ENCODE measurements at places on chromosomes 3 and 15.

GRCh38 chr3:24604215-24604614 is 109.6 kb upstream of the THRB start:
- no peak for DNase-seq

GRCh38 chr3:143416229-143416628 is 296.7 kb downstream of the CHST2 start:
- no peak for DNase-seq

- peak; percentile 94 for DNase-seq
Observed at GRCh38 chr15:62769604-62770003, 272.9 kb upstream of the TPM1 start.

DNA sequence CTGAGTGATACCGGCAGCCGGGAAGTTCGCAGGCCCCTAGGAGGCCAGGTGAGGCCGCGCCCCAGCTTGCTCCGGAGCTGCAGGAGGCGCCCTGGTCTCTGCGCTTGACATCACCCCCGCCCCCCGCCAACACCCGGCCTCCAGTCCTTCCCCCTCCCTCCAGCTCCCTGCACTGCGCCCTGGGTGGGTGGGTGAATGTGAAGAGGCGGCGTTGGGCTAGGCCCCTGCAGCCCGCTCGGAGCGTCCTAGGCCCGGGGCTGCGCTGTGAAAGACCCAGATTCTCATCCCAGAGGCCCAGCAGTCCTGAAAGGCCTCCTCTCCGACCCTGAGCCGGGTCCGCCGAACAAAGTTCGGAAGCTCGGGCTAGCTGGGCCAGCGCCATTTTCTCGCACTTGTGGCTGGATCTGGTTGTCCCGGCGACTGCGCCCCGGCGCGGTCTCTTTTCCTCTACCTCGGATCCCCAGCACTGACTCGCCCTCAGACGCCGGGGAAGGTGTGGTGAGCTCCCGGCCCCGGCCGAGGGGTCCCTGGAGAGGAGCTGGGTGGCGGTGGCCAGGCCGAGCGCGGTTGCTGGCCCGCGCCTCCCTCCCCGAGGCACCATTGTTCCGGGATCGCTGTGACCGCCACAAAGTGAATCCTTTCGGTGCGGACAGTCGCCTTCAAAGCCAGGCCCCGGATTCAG is 12.9 kb downstream of the ZIC4 start:
- DNase-seq: peak; percentile 78

DNA sequence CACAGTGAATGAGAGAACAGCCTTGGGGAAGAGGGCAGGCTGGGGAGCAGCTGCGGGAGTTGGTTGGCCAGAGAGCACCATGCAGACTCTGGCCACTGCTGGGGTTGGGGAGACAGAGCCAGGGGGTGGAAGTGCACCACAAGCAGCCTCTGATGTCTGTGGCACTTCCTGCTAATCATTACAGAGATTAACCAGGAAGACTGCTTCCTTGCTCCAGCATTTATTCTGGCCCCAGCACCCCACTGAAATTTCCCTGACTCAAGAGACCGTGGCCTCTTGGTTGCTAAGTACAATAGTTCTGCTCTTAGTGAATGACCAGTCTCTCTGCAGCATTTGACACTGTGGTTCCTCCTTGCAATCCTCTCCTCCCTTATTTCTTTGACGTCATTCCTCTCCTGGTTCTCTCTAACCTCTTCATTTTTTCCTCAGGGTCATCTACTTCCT is 266.2 kb upstream of the ROPN1 start:
- DNase-seq: peak; percentile 17

DNA sequence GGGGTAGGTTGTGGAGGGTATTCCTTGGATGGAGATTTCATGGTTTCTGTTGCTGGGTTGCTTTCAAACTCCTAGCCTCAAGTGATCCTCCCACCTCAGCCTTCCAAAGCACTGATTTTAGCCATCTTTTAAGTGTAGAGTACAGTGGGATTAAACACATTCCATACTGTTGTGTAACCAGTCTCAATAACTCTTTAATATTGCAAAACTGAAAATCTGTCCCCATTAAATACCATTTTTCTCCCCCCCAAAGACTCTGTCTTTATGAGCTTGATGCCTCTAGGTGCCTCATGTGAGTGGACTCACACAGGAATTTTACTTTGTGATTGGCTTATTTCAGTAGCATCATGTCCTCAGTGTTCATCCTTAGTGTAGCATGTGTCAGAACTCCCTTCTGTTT is 74.7 kb upstream of the ATP10A start:
- DNase-seq: no peak

DNA sequence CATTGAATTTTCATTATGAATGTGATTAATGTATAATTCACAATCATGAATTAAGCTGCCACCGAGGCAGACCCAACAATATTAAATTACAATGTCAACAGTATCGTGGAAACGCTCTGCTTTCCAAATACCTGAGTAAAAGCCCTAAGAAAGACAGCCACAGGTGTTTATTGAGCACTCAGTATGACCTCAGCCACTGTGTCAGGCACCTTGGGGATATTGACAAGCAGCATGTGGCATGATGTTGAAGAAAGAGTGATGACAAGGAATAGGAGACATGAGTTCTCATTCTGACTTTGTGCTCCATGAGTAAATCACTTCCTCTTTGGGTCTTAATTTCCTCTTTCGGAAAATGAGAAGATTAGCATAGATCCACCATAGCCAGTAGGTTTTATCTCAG is 12.8 kb downstream of the C2CD4A start:
- DNase-seq: no peak

Measured in EL (cell line).